ENCODE measurements at places on chromosomes 13 and 19. TPM values are rescaled to one million over a fixed set of nuclear protein-coding genes. Genes with fewer than 3 reads are reported as not detected.

The ZNF850 gene
- 3.6 TPM for total RNA-seq

The CLEC11A gene
- 13.3 TPM for total RNA-seq

The OR7A5 gene
- not detected for total RNA-seq

The FXYD3 gene
- total RNA-seq, result not detected

All from endothelial cell of umbilical vein (primary cell).